CD4-positive, alpha-beta T cell treated with Interleukin-10 for 1 hour (primary cell): ENCODE measurements at places on chromosomes 2 and 18.

DNA sequence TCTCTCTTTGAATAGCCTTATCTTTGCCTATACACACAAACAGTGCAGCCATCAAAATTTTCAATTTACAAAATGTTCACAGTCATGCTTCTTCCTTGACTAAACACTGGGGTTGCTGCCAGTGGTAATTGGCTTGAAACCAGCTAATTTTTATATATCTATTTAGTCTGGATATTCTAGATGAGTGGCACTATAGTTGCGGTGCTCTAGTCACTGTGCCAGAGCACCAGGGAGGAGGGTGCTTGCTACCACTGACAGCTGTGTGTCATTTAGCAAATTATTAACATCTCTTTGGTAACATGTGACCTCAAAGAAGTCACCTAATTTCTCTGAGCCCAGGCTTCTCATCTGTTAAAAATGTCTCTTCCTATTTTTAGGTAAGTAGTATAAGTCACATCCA, 130.4 kb downstream of the MEIS1 start:
- DNase-seq, result no peak

- no peak for DNase-seq
These were observed 835 bp upstream of the IL18RAP start for GRCh38 chr2:102421890-102422759.

GRCh38 chr18:56305583-56305982, 332.8 kb downstream of the TXNL1 start:
- no peak for DNase-seq

DNA sequence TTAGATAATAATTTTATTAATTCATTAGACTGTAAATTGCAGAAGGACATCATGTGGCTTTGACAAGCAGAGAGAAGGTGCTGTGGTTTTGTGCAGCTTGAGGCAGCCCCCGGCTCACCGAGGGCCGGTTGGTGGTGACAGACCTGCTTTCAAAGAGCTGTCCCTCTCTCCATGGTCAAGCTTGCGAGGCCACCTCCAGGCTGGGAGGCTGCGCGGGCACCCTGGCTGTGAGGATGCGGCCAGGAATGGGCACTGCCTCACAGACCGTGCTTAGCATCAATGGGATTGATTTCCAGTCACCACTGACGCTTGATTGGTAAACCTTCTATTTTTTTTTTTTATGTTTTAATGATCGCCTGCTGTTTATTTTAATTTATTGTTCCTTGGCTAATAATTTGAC, 690.9 kb downstream of the GALR1 start:
- no peak for DNase-seq
